ENCODE measurements at places on chromosomes 12 and 14.

- no peak for DNase-seq
These were observed 102.7 kb downstream of the RBM19 start for GRCh38 chr12:113863455-113863845.

DNA sequence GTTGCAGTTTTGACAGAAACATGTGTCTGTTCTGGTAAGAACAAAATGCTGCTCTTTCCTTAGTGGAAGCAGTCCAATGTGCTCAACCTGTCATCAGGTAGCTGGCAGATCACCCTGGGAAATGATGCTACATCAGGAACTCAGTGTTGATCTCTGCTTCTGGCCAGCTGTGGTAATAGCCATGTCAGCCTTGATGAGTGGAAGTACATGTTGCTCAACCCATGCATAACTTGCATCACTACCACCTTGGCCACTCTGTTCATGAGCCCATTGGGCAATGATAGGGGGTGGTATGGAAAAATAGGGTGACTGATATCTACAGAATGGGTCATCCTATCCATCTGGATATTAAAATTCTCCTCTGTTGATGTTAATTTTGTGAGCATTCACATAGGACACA is 411.0 kb downstream of the C12orf50 start:
- no peak for DNase-seq

GRCh38 chr12:48001505-48002413 is 2.5 kb downstream of the COL2A1 start:
- peak; percentile 85 for DNase-seq

DNA sequence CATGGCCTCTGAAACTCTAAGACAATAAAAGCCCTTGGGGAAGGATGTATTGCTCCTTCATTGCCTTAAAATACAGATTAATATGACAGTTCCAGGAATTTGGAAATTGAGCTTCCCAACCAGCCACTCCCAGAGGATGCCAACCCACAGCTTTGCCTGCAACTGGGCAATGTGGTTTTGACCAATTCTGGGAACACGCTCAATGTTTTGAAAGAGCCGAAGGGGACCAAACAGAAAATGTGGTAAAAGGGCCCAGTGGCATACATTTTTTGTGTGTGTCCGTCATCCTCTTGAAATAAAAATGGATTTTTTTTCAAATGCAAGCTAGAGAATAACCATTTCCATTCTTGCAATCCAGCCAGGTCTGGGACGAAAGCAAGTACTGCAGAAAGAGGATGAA is 88.3 kb upstream of the PLEKHG7 start:
- DNase-seq: no peak

GRCh38 chr14:24059841-24060388 is 8.1 kb downstream of the CARMIL3 start:
- DNase-seq: no peak

DNA sequence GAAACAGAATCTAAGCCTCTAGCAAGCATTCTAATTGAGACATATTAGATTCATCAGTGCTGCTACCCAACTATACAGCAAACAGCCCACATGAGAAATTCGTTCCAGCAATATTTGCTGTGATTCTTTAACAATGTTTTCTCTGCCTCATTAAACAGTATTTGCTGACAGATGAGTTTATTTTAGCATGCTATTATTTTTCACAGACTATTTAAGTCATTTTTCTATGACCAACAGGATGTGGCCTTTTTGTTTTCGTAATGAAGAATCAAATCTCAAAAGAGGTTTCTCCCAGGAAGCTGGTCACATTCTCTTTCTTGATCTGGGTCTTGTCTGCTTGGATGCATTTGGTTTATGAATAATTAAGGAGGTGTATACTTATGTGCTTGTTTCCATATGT is 23.2 kb upstream of the SERPINA12 start:
- DNase-seq: no peak

GRCh38 chr14:91606851-91607250 is 96.7 kb upstream of the PPP4R3A start:
- DNase-seq: no peak

- peak; percentile 42 for DNase-seq
These were observed 13.8 kb downstream of the PRPF40B start for GRCh38 chr12:49636979-49637755.

Data from NCI-H146 (cell line).